ENCODE measurements at places on chromosomes 2 and 18. TPM values are rescaled to one million over a fixed set of nuclear protein-coding genes. Genes with fewer than 3 reads are reported as not detected.

Gene SERPINB3
- not detected for total RNA-seq

Gene NEB
- 48.5 TPM for total RNA-seq

Gene SH2D6
- 0.62 TPM for total RNA-seq

Gene PAIP2B
- 33.8 TPM for total RNA-seq

Gene SUMO1
- 63.0 TPM for total RNA-seq

Gene CNGA3
- not detected for total RNA-seq

Gene RIT2
- total RNA-seq, result not detected

Gene IL37
- not detected for total RNA-seq

Gene EIF5B
- total RNA-seq, result 79.9 TPM

Gene CNDP1
- not detected for total RNA-seq

Gene LCT
- total RNA-seq, result not detected

Gene SCRN3
- 34.3 TPM for total RNA-seq

Gene DSG4
- not detected for total RNA-seq

Gene DLX1
- 0.18 TPM for total RNA-seq

Gene CD302
- total RNA-seq, result 31.4 TPM

Gene RGPD8
- 13.7 TPM for total RNA-seq

Data from right cardiac atrium (tissue), 5 donors.